ENCODE measurements at places on chromosomes 12 and 14.
A peak's percentile ranks its signal among the peaks of the same experiment; 100 is the strongest.

GRCh38 chr12:43551971-43552559 is at the start of gene ADAMTS20:
ADAMTS20 (minus strand) TSS chr12:43552203; CDS start chr12:43551921, 282 bp downstream.
- DNase-seq = no peak

DNA sequence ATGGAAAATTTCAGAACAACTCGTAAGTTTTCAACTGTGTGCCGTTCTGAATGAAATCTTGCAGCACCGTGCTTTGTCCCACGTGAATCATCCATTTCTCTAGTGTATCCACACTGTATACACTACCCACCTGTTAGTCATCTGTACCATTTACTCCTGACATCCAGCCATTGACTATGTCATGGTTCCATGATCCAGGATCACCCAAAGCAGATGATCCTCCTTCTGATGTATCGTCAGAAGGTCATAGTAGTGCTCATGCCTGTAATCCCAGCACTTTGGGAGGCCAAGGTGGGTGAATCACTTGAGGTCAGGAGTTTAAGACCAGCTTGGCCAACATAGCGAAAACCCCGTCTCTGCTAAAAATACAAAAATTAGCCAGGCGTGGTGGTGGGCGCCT is 122.9 kb downstream of the PPHLN1 start:
- DNase-seq = no peak

DNA sequence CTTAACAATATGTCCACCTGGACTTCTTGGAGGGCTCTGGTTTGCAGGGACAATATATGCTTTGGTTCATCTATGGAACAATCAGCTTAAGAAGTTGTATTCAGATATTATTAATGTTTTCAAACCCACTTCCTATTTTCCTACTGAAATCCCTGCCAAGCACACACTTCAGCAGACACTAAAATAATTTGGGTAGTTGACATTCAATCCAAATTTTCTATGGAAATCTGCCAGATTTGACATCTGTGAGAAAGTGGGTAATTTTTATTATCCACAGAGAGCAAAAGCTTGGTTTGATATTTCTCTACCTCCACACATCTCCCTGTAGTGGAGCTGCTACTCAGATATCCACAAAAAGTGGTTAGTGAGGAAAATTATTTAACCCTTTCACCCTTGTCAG is 378.8 kb upstream of the SOX5 start:
- no peak for DNase-seq

GRCh38 chr12:26826437-26826836 is 6.6 kb downstream of the ITPR2 start:
- DNase-seq = no peak

DNA sequence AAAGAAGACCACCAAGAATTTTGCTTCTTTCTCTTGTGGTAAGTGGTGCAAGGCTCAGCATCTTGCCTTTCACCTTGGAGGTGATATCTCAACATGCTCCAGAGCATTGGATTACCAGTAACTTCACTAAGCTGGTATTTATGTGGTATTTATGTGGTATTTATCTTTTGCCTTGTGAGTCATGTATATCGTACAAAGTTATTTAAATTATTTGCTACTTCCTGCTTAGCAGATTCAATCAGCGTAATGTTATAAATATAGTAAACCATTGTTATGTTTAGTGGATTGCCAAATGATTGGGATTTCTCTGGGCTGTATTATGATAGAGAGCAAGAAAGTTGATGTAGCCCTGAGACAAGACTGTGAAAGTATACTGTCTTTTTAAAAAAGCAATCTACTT is 366.4 kb downstream of the IPO8 start:
- DNase-seq = no peak

DNA sequence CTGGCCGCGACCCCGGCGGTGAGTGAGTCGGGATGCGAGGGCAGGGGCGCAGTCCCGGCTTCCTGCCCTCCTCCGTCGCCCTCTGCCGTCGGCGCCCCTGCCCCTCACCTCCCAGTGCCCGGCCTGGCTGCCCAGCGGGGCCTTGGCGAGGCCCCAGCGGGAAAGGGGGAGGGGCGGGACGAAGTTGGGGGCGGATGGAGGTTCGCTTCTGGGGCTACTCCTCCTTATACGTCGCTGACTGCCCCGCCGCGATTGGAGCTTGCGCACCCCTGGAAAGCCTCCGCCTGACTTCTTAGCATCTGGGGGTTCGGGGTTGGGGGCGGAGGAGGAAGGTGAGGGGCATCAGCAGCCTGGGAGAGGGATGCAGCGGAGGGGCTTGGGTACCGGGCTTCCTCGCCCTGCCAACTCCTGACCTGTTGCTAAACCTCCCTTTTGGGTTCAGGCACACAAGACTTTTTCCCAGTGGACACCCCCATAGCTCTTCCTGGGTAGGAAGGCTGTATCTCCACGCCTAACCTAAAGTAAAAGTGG is 406 bp downstream of the TMEM263 start:
- peak; percentile 52 for DNase-seq

DNA sequence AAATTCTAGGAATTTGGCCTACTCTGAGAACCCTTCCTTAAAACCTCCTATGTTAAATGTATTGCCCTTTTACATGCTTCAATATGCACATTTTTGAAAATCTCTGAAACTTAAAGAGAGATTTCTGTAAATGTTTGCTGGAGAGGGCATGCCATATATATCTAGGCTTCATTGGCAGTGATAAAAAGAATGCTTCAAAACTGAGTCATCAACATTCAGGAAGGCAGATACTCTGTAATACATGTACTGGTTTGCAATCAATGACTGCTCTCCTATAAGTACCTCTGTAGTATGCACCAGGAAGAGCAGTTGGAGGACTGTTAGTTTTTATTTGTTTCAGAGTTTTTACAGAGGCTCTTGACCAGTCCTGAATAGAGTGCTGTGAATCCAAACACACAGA is 739.9 kb downstream of the SLC16A7 start:
- DNase-seq = no peak

GRCh38 chr12:99053616-99054362 is 408.7 kb downstream of the APAF1 start:
- DNase-seq = no peak

DNA sequence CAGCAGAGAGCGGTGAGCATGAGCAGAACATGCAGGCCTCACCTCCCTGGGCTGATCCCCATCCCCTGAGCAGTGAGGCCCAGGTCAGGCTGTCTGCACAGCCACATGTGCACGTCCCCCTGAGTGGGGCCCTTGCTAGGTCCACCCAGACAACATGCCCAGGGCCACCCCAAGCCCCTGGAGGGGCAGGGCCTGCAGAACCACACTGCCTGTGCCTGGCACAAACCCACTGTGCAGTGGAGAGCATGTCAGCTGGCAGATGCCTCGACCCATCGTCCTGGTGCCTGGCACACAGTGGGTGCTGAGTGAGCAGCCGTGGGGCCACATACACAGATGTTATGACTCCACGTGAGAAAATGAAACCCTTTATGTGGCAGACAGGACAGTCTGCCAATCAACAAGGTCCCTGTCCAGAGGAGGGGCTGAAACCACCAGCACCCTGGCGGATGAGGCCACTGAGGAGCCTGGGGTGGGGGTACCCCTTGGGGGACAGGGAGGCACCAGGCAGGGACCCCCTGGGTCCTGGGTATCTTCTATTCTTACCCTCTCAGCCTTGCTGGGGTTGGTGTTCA is 8.3 kb downstream of the ANHX start:
- DNase-seq = no peak

DNA sequence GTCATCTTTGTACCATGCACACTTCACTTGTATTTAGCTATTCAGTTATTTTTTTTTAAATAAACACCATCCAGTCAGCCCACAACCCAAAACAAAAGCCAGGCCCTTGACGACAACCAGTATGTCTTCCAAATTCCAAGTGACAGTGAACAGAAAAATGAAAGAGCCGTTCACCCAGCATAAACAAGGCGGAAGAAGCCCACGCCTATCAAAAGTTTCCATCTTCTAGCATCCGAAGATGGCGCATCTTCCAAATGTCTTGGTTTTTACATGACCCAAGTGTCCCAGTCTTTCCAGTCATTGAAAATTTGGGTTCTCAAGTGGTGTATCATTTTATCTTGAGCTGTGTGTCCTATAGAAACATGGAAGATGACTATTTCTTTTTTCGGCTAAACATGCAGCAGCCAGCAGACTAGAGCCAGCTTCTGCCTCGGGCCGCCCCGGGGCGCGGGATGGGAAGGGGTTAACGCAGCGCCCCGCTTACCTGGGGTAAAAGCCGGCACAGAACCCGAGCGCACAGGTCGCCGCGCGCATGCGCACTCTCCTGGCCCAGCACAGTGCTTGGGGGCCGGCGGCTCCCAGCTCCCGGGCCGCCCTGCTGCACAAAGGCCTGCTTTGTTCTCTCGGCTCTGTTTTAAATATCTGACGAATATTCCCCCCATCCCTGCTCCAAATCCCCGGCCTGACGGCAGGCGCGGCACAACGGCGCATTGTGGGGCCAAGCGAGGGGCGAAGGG is 164.8 kb downstream of the ZFP36L1 start:
- peak; percentile 65 for DNase-seq

DNA sequence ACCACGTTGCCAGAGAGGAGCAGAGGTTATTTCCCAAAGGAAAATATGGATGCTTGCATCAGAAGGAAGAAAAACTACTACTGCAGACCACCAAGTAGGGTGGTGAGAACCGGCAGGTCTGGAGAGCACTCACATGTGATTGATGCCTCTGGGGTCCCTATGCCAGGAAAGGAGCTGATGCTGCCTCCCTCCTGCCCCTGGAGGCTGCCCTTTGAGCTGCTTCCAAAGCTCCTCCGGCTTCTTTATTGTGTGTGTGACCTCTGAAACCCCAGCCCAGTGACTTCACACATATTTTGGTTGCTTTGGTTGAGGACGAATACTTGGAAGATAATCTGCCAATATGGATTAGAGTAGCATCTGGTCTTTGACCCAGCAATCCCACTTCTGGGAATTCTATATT is 133.4 kb downstream of the AACS start:
- no peak for DNase-seq

- no peak for DNase-seq
These were observed 6.1 kb upstream of the TCL1B start for GRCh38 chr14:95679998-95680735.

DNA sequence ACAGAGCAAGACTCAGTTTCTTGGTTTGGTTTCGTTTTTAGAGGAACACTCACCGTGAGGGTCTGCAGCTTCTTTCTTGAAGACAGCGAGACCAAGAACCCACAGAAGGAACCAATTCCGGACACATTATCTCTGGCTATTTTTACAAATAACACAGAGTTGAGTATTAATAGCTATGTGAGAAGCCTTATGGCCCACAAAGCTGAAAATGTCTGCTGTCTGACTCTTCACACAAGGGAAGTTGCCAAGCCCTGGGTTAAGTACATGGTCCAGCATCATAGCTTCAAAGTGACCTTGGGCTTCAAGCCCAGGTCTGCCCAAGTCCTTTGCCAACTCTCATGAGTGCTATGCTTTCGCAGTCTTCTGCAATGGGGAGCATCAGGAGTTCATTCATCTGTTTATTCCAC is 2.6 kb upstream of the LGMN start:
- no peak for DNase-seq

- peak; percentile 3 for DNase-seq
These were observed at the start of gene SRGAP1 for GRCh38 chr12:63844391-63845341. SRGAP1 (plus strand) TSS chr12:63844700; CDS start chr12:63844817, 117 bp downstream.

DNA sequence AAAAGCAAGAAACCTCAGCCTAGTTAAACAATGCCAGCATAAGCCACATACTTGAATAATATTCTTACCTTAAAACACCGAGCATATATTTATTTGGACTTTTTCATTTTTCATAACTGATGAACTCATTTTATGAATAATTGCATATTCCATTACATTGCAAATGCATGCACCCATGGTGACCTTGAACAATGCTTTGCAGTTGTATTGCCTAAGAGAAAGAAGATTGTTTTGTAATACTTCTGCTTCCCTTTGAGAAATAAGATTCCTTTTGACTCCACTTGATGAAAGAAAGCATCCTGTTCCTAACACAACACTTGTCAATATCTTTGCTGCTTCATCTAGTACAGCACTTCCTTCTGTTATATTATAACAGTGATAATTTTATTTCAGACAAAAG is 1182.2 kb downstream of the FLRT2 start:
- no peak for DNase-seq

GRCh38 chr12:32444895-32445294 is 45.5 kb downstream of the FGD4 start:
- DNase-seq = no peak

DNA sequence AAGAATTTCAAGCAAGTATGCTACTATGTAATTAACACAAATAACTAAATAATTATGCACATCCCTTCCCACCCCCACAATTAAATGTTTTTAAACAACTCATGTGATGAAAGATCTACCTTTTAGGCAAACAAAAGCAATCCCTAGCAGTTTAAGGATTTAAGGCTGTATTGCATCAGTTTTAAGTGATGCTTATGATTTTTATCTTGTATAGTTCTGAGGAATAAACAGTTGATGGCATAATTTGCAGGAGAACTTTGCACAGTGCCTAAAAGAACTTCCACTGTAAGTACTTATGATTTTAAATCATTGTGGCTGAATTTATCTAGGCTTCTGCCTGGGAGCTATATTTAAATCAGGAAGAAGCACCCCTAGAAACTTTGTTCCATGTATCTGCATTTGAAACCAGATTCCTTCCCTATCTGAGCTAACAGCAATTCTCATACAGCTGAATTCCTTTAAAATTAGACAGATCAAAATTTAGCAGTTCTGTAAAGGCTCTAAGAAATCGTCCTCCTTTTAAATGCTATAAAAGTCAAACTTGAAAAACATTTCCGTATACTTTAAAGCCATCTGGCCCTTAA is 388.6 kb downstream of the BCAT1 start:
- DNase-seq = no peak

DNA sequence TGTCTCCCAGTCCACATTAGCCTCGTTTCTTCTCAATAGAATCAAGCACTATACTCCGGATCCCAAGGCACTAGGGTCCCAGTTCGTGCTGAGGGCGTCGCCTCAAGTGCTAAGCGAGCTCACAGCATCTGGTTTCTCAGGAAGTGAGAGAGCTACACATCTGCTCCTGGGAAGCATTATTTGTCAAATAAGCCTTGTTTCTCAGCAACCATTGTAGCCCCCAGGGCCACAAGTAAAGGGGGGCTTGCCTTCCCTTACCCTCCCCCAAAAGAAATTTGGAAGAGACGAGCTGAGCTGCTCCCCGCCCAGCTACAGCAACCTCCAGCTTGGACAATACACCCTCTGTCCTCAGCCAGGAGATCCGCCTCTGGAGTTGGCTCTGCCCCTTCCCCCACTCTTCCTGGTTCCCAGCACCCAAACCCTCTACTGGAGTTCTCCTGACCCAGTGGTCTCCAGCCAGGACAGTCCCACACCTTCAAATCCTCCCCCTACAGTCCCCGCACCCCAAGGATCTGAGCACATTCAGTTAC is 5.7 kb upstream of the TNS2 start:
- DNase-seq = no peak

GRCh38 chr14:32662211-32662610 is 276.5 kb upstream of the NPAS3 start:
- no peak for DNase-seq

GRCh38 chr12:30850684-30851083 is 75.9 kb upstream of the TSPAN11 start:
- DNase-seq = no peak

DNA sequence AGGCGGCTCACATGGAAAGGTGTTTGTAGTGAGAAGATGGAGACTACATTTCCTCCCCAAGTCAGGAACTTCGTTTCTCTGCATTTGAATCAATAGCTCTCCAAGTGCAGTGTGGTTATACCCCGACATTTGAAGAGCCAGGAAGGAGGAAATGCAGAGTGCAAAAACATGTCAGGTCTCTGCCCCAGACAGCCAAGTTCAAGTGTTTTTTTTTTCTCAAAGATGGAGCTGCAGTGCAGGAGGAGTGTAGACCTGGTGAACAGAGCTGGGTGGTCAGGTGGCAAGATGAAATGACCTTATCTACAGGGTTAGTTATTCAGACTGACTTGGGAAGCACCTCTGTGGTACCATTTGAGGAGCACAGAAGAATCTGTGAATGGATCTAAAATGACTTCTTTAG is 21.3 kb downstream of the MLXIP start:
- no peak for DNase-seq

GRCh38 chr14:28758253-28758884 is 8.2 kb upstream of the FOXG1 start:
- no peak for DNase-seq
